ENCODE measurements at places on chromosomes 5 and 9. TPM values are rescaled to one million over a fixed set of nuclear protein-coding genes. Genes with fewer than 3 reads are reported as not detected.

DNA sequence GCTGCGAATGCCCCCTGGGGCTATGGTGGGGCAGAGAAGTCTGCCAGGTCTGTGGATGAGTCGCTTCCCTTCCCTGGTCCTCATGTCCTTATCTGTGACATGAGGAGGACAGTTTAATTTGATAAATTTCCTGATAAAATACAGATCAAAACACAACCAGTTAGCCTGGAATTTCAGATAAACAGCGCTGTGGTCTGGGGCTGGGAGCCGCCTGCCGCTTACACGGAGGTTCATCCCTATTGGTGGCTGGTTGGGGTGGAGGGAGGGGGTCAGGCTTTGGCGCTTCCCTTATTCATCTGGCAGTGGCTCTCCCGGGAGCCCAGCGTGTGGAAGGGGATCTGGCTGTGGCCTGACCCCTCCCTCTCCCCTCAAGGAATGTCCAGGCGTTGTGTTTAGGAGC, 17.9 kb downstream of the CRB2 start:
- H3K36me3 ChIP-seq = no peaks in the 10 kb centered on the region
- H3K27ac ChIP-seq = no peak overlapping the region
- H3K27me3 ChIP-seq = peaks cover 8% of the 10 kb centered on the region
- no peak for DNase-seq
- peaks cover 35% of the 10 kb centered on the region for H3K4me1 ChIP-seq
- H3K4me3 ChIP-seq = no peak overlapping the region

GRCh38 chr5:68227532-68228160, 12.1 kb downstream of the PIK3R1 start:
- no peak for DNase-seq
- H3K27ac ChIP-seq = no peak overlapping the region
- no peaks in the 10 kb centered on the region for H3K4me1 ChIP-seq
- no peaks in the 10 kb centered on the region for H3K27me3 ChIP-seq
- H3K4me3 ChIP-seq = no peak overlapping the region
- H3K36me3 ChIP-seq = peaks cover 8% of the 10 kb centered on the region

DNA sequence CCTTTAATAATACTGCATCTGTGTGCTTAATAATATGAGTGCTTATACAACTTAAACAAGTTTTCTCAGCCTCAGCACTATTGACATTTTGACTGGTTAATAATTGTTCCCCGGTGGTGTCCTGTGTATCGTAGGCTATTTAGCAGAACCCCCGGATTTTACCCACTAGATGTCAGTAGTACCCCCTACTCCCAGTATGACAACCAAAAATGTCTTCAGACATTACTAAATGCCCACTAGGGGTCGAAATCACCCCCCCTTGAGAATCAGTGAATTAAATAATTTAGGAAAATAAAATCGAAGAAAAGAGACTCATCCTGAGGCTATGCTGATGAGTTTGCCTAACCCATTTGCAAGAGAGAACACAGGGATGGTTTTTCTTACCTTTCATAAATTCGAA, 166.3 kb downstream of the ATP10B start:
- H3K27ac ChIP-seq = no peak overlapping the region
- no peak overlapping the region for H3K4me3 ChIP-seq
- no peaks in the 10 kb centered on the region for H3K36me3 ChIP-seq

GRCh38 chr9:27377811-27378456, 81.0 kb upstream of the EQTN start:
- no peak overlapping the region for H3K27ac ChIP-seq
- no peak for DNase-seq
- H3K4me3 ChIP-seq = no peak overlapping the region
- H3K4me1 ChIP-seq = no peaks in the 10 kb centered on the region
- H3K27me3 ChIP-seq = no peaks in the 10 kb centered on the region

DNA sequence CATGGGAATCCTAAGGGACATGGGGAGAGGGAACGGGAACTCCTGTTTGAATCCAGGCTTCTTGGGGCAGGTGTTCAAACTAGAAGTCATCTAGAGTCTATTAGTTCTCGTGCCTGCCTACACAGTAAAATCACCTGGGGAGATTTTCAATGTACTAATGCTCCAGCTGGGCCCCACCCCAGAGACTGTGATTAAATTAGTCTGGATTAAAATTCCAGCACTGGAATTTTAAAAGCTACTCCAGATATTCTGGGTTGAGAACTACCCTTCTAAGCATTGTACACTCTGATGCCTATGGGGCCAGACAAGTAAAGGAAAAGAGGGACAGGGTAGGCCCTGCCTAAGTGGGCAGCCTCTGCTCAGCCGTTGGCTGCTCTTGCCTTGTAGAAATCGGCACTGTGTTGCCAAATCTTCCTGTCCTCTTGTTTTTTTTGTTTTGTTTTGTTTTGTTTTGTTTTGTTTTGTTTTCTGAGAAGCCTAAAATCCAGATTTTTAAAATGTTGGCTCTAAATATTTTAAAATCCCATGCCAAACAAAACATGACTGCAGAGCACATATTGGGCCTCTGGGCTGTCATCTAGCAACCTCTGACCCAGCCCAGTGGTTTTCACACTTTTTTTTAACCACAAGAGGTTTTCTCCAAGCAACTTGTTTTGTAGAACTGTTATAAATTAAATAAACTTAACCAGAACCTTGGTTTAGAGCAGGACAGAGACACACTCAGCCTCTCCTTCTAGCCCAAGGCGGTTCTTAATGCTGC, 29.0 kb downstream of the ADRB2 start:
- no peak for DNase-seq
- H3K4me1 ChIP-seq = no peaks in the 10 kb centered on the region
- H3K36me3 ChIP-seq = no peaks in the 10 kb centered on the region
- H3K27me3 ChIP-seq = no peaks in the 10 kb centered on the region
- H3K4me3 ChIP-seq = no peak overlapping the region

- H3K36me3 ChIP-seq = no peaks in the 10 kb centered on the region
- no peak for DNase-seq
Measured at GRCh38 chr5:142826741-142827492, 56.7 kb downstream of the ARHGAP26 start.

- peak within 1 kb of the TSS; percentile 92 for H3K27ac ChIP-seq
- H3K4me1 ChIP-seq = peaks cover 48% of the 10 kb centered on the region
- peak within 1 kb of the TSS; percentile 74 for H3K4me3 ChIP-seq
- no peaks in the 10 kb centered on the region for H3K36me3 ChIP-seq
- H3K27me3 ChIP-seq = no peaks in the 10 kb centered on the region
Measured at GRCh38 chr5:149581192-149581861, at the start of gene ARHGEF37. TSS of gene ARHGEF37 (plus strand) at chr5:149581498. CDS start at chr5:149597770, 16,272 bp downstream.

Gene SLC1A3
- 21.8 TPM for total RNA-seq

Gene GMCL2
- total RNA-seq = not detected

GRCh38 chr5:168109441-168109840, 182.0 kb upstream of the WWC1 start:
- no peaks in the 10 kb centered on the region for H3K27me3 ChIP-seq
- H3K4me1 ChIP-seq = no peaks in the 10 kb centered on the region
- H3K4me3 ChIP-seq = no peak overlapping the region

GRCh38 chr9:19690128-19690527, 98.7 kb downstream of the SLC24A2 start:
- H3K4me3 ChIP-seq = no peak overlapping the region
- no peaks in the 10 kb centered on the region for H3K36me3 ChIP-seq
- H3K4me1 ChIP-seq = no peaks in the 10 kb centered on the region

Gene CCDC180
- total RNA-seq = 11.9 TPM

GRCh38 chr5:104084896-104085295, 522.3 kb upstream of the NUDT12 start:
- no peaks in the 10 kb centered on the region for H3K27me3 ChIP-seq
- no peaks in the 10 kb centered on the region for H3K36me3 ChIP-seq
- H3K27ac ChIP-seq = no peak overlapping the region
- no peaks in the 10 kb centered on the region for H3K4me1 ChIP-seq

Gene GRM6
- total RNA-seq = not detected

GRCh38 chr9:99351647-99352046, 129.6 kb downstream of the SEC61B start:
- no peaks in the 10 kb centered on the region for H3K36me3 ChIP-seq
- H3K27ac ChIP-seq = no peak overlapping the region
- DNase-seq = no peak
- H3K4me1 ChIP-seq = peaks cover 7% of the 10 kb centered on the region
- H3K27me3 ChIP-seq = no peaks in the 10 kb centered on the region
- H3K4me3 ChIP-seq = no peak overlapping the region

- H3K27me3 ChIP-seq = no peaks in the 10 kb centered on the region
- no peak overlapping the region for H3K27ac ChIP-seq
- no peak overlapping the region for H3K4me3 ChIP-seq
- no peak for DNase-seq
Measured at GRCh38 chr9:91312717-91313325, 48.9 kb downstream of the AUH start.

DNA sequence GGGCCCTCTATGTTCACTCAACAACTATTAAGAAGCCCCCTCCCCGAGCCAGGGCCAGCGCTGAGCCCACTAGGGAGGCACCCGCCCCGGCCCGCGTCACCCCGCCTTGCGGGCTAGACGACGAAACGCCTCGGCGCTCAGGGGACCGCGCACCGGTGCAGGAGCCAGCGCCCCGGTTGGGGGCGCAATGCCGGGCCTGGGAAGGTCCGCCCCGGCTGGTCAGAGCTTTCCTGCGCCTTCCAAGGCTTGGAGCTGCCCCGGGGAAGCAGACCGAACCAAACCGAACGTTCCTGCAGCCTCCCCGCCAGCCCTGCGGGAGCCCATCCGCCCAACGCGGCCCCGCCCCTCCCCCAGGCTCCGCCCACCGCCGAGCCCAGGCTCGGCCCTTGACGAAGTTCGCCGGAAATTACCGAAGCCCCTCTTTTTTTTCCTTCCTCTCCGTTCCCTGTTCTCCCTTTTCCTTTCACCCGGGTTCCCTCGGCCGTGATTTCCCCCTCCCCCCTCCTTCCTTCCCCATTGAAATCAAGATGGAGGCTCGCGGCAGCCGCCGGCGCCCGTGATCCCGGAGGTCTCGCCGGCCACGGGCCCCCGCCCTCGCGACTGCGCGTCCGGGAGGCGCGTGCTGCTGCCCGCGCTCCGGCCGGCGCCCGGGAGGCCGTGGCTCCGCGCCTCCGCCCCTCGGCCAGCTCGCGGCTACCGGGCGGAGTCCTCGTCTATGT, at the start of gene TRIO:
TSS of gene TRIO (plus strand) at position 516 of the 719 bp plus-strand sequence. CDS start 384 bp downstream, outside the sequence.
- peaks cover 28% of the 10 kb centered on the region for H3K4me1 ChIP-seq
- peak within 1 kb of the TSS; percentile 91 for H3K27ac ChIP-seq
- peak within 1 kb of the TSS; percentile 93 for H3K4me3 ChIP-seq
- H3K27me3 ChIP-seq = no peaks in the 10 kb centered on the region
- H3K36me3 ChIP-seq = no peaks in the 10 kb centered on the region
- peak; percentile 96 for DNase-seq

- no peak overlapping the region for H3K4me3 ChIP-seq
- H3K27me3 ChIP-seq = no peaks in the 10 kb centered on the region
- H3K4me1 ChIP-seq = no peaks in the 10 kb centered on the region
- peak; percentile 13 for DNase-seq
Measured at GRCh38 chr5:10519729-10520128, 44.1 kb upstream of the ANKRD33B start.

Gene CCL27
- total RNA-seq = not detected

GRCh38 chr5:149745-150485, 41.4 kb upstream of the LRRC14B start:
- no peaks in the 10 kb centered on the region for H3K27me3 ChIP-seq
- no peak overlapping the region for H3K4me3 ChIP-seq
- no peaks in the 10 kb centered on the region for H3K4me1 ChIP-seq
- DNase-seq = no peak
- no peaks in the 10 kb centered on the region for H3K36me3 ChIP-seq
